NCI-H82 (cell line): ENCODE measurements at places on chromosomes 13 and 19.
A peak's percentile ranks its signal among the peaks of the same experiment; 100 is the strongest.

DNA sequence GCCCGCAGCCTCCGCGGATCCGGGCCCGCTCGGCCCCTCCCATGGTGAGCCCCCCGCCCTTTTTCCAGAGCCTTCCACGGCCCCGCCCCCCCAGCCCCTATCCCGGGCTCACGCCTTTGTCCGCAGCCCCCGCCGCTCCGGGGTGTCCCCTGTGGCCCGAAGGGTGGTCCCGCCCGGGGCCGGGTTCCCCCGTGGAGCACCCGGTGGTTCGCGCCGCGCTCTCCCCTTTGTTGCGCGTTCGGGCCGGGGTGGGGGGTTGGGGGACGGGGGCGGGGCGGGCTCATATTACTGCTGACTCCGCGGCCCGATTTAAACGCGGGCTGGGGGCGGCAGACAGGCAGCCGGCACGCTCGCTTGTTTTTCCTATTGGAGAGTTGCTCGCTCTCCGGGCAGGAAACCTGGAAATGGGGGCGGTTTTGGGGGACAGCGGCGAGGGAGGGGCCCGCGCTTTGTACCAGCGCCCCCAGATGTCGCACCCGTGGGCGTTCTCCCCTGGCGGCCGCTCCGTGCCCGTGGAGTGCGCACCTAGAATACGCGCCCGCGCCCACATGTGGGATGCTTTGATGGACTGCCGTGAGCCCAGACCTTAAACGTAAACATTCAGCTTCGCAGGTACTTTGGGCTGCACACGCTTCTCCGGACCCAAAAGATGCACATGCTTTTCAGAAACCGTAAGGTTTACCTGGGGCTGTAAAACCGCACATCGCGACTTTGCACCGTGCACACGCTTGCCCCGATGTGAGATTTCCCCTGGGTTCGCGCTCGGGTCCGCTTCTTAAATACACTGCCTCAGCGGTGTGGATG, 699 bp downstream of the PTOV1 start:
- DNase-seq: peak; percentile 73

DNA sequence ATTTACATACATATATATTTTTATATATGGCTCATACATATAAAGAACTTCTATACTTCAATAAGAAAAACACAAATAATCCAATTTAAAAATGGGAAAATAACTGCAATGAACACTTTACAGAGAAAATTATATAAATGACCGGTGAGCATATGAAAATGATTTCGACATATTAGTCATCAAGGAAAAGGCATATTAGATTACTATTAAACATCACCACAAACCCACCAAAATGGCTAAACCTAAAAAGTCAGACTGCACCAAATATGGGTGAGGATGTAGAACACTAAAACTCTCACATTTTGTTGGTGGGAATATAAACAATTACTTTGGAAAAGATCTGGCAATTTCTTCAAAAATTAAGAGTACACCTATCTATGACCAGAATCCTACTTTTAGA, 316.2 kb downstream of the ENOX1 start:
- DNase-seq: no peak

DNA sequence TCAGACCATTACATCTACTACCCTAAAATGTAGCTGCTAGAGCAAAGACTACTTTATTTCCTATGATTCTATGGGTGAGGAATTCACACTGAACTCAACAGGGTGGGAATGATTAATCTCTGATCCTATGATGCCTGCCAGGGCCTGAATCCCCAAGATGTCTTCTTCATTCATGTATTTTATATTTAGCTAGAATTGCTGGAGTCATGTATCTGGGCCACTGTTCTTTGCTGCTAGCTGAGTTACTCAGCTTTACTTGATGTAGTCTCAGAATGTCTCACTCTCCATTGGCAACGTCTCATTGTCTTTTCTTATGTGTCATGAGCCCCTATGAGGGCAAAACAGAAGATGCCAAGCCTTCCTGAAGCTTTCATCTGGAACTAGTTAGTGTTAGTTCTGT, 21.1 kb downstream of the ZNF582 start:
- DNase-seq: no peak

DNA sequence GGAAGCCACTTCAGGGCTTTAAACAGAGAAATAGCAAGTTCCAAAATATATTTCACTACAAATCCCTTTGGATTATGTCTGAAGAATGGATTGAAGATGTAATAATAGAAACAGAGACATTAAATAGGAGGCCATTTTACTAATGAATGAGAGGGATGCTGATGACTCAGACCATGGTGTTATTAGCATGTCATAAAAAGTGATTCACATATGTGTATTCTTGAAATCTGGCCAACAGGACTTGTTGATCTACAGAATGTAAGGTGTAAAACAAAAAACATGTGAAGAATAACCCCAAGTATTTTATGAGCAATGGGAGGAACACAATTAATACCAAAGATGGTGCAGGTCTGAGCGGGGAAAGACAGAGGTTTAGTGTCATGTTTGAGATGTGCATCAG, 873.7 kb downstream of the SLITRK5 start:
- no peak for DNase-seq

GRCh38 chr19:58229255-58229639, 533 bp downstream of the ZNF544 start:
- peak; percentile 59 for DNase-seq

- DNase-seq: no peak
Observed at GRCh38 chr13:76861859-76862258, 24.3 kb downstream of the KCTD12 start.

DNA sequence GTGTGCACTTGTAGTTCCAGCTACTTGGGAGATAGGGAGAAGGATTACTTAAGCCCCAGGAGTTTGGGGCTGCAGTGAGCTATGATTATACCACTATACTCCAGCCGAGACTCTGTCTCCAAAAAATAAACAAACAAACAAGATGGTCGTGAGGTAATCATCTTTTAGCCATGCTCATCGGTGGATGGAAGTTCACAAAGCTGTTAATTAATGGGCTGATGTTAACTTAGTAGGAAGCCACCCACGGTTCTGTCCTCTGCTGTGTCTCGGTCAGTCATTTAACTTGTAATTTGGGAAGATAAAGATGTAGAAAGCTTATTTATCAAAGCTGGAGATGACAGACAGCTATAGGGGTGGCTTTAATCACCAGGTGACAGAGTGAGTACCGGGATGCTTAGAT, 64.9 kb downstream of the ARHGEF18 start:
- no peak for DNase-seq

GRCh38 chr13:106349080-106349931, 186.2 kb downstream of the EFNB2 start:
- peak; percentile 66 for DNase-seq

GRCh38 chr13:35791184-35791851, 314.8 kb upstream of the MAB21L1 start:
- no peak for DNase-seq

- no peak for DNase-seq
Observed at GRCh38 chr13:48979892-48980291, 4.2 kb downstream of the FNDC3A start.

GRCh38 chr13:73722120-73722519, 412.1 kb downstream of the KLF12 start:
- DNase-seq: peak; percentile 51

DNA sequence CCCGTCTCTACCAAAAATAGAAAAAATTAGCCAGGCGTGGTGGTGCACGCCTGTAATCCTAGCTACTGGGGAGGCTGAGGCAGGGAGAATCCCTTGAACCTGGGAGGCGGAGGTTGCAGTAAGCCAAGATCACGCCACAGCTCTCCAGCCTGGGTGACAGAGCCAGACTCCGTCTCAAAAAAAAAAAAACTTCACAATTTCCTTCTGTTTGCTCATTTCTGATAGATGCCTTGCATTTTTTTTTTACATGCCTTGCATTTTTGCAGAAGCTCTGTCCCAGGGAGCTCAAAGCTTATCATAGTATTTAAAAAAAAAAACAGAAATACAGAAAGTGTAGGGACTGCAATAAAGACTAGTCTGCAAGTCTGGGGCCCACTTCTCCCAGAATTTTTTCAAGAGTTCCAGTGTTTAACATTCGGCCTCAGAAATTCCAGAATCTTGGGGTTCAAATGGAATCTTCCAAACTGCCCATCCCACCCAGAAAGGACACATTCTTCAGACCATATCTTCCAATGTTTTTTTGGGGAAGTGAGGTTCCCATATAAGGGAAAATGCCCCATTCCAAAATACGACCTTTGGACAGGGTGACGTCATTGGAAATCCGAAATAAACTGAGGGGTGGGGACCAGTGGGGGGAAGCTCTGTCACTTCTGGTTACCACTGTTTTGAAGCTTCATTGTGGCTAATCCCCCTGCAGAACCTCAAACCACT, 17.2 kb upstream of the RAB8A start:
- DNase-seq: no peak

- no peak for DNase-seq
Observed at GRCh38 chr13:44393391-44393790, 19.8 kb downstream of the SERP2 start.

- no peak for DNase-seq
Observed at GRCh38 chr19:17409990-17410389, 4.6 kb upstream of the BST2 start.

GRCh38 chr19:57675881-57676280, 5.9 kb upstream of the ZNF551 start:
- no peak for DNase-seq

GRCh38 chr13:97068151-97068550, 73.9 kb upstream of the OXGR1 start:
- no peak for DNase-seq

- DNase-seq: no peak
Observed at GRCh38 chr19:42252365-42253244, 2.3 kb downstream of the ERF start.

DNA sequence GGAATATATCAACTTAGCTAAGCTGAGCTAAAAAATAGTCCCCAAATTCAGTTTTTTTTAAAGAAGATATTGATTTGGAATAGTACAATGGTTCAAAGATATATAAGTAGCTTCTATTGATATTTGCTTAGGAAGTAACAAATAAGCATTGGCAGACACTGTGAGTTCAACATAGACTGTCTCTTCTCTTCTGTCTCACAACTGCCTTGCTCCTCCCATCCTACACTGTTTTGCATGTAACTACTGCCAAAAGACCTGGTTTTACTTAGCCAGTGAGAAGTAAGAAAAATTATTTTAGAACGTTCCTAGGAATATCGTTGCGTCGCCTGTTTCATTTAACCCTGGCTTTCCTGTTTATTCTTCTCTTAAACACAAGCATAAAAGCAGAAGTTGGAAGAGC, 859.0 kb upstream of the SPRY2 start:
- DNase-seq: no peak

DNA sequence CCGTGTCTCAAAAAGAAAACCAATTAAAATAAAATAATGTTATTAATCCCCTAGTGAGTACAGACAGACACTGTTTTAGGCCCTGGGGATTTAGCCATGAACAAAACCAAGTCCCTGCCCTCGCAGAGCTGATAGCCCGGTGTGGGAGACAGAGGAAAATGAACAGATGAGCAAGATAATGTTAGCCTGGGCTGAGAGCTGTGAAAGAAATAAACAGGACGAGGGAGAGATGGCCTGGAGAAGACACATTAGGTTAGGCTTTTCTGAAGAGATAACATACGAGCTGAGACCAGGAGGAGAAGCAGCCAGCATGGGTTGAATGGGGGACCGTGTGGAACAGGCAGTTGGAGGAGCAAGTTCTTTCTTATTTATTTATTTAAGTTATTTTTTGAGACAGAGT, 9.0 kb downstream of the RELB start:
- peak; percentile 39 for DNase-seq

- no peak for DNase-seq
Observed at GRCh38 chr13:113761136-113761535, 2.1 kb downstream of the TMEM255B start.

- DNase-seq: peak; percentile 50
Observed at GRCh38 chr19:44712864-44713515, 14.0 kb downstream of the CEACAM16 start.

- DNase-seq: no peak
Observed at GRCh38 chr19:290372-291005, 714 bp downstream of the PLPP2 start.

- no peak for DNase-seq
Observed at GRCh38 chr13:23811366-23812062, 77.7 kb downstream of the MIPEP start.

DNA sequence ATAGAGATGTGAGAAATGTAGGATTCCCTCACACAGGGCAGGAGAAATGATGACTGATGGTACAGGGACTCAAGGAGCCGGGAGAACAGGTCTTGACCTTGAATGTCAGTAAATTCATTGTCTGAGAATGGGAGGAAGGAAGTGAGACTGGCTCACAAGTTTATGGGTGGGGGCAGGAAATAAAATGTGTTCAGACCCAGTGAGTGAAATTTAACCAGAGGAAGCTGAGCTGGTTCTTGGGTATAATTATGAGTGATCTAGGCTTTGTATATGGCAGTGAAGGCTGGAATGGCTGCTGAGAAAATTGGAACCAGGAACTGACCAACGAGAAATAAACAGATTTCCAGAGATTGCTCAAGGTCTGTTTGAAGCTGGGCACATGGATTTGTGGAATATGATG, 6.3 kb upstream of the IGSF23 start:
- no peak for DNase-seq

GRCh38 chr13:34208336-34208735, 390.4 kb downstream of the RFC3 start:
- DNase-seq: no peak

DNA sequence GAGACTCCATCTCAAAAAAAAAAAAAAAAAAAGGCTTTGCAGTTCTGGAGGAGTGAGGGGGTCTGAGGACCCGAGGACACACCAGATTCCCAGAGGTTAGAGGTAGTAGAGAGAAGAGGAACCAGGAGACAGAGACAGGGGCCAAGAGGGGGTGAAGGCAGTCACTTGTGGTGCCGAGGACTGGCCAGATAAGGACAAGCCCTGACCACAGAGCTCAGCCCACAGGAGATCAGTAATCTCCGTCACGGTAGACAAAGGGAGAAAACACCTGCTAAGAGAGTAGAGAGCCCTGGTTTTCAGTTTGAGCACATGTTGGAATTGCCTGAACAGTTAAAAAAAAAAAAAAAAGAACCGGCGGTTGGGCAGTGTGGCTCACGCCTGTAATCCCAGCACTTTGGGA, 1.7 kb upstream of the PRAM1 start:
- DNase-seq: no peak

GRCh38 chr13:113176280-113176679, 17.8 kb downstream of the PROZ start:
- no peak for DNase-seq

DNA sequence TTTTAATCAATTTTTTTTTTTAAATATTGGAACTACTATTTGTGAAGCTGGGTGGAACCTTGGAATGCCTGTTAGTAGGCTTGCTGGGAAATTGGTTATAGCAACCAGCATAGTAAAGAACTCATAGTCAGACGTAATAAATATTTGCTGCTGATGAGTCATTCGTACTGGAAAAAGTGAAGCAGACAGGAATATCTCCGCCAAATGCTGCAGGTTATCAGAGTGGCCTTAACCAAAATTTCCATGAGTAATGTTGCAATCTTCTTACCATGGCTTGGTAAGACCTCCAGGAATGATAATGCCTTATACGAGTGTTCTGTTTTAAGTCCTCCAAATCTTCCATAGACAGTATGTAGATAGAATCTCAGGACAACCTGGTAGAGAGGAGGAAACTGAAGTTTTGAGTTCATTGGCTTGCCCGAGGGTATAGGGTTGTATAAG, 34.2 kb downstream of the MBNL2 start:
- no peak for DNase-seq

- DNase-seq: no peak
Observed at GRCh38 chr13:112890316-112891145, 78.5 kb upstream of the MCF2L start.
